ENCODE measurements at places on chromosomes 11 and 22.

- DNase-seq: no peak
Measured at GRCh38 chr11:719214-720016, 13.4 kb downstream of the EPS8L2 start.

DNA sequence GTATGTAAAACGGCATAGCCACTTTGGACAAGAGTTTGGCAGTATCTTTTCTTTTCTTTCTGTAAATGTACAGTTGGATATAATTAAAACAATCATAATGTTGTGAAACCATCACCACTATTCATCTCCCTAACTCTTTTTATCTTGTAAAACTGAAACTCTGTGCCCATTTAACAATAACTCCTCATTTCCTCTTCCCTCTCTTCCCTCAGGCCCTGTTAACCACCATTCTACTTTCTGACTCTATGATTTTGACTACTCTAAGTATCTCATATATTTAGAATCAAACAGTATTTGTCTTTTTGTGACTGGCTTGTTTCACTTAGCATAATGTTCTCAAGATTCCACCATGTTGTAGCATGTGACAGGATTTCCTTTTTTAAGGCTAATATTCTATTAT is 10.2 kb downstream of the SCUBE2 start:
- no peak for DNase-seq

DNA sequence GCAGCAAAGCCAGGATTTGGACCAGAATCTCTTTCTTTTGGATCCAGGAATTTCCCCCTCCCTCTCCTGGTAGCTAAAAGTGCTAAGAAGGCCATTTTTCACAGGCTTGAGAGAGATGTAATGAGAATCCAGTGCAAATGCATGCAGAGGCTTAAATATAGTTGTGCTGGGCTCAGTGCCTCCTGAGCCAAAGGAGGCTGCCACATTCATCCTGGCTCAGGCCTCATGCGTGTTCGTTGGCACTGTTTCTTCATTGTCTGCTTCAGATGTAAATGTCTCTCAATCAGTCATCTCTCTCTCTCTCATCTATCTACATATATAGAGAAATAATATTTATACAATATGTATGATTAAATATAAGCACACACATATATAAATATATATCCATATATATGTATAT is 83.6 kb downstream of the INSC start:
- DNase-seq: no peak

DNA sequence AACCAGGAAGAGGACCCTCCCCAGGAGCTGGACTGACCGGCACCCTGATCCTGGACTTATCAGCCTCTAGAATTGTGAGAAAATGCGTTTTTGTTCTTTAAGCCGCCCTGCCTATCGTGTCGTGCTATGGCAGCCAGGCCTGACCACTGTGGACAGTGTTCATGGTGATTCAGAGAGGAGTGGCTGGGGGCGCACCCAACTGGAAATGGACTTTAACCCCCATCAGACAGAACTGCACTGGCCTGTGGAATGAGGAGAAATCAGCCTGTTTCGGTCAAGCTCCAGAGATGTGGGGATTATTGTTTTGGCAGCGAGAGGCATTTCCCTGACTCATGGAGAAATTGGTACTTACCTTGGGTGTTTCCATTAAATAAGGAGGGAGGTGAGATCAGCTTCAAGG is 1437.8 kb downstream of the BRD1 start:
- DNase-seq: no peak

- peak; percentile 73 for DNase-seq
Measured at GRCh38 chr11:20127671-20128527, 32.4 kb downstream of the DBX1 start.

- no peak for DNase-seq
Measured at GRCh38 chr11:134498326-134499139, 86.5 kb upstream of the B3GAT1 start.

GRCh38 chr22:46867106-46867505 is 104.7 kb downstream of the TBC1D22A start:
- DNase-seq: no peak

GRCh38 chr11:119056421-119056999 is 495 bp downstream of the HYOU1 start:
- no peak for DNase-seq

GRCh38 chr11:108927791-108928545 is 263.1 kb downstream of the DDX10 start:
- no peak for DNase-seq

DNA sequence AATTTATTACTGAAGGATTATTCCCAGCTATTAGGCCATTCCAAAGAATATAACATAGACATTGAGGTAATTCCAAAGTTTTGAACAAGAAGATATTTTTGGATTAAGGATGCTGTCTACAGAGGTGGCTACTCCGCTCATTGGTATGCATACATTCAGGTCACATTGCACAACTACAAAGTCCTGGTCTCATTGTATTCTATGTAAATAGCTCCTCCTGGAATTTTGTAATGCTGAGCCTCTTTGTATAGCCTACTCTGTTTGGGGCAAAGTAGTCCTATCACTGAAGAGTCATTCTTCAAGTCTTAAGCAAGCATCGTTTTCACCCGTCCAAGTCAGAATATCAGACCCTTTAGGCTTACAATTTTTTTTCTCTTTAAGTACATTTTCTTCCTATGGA is 142.4 kb downstream of the KIF18A start:
- no peak for DNase-seq

DNA sequence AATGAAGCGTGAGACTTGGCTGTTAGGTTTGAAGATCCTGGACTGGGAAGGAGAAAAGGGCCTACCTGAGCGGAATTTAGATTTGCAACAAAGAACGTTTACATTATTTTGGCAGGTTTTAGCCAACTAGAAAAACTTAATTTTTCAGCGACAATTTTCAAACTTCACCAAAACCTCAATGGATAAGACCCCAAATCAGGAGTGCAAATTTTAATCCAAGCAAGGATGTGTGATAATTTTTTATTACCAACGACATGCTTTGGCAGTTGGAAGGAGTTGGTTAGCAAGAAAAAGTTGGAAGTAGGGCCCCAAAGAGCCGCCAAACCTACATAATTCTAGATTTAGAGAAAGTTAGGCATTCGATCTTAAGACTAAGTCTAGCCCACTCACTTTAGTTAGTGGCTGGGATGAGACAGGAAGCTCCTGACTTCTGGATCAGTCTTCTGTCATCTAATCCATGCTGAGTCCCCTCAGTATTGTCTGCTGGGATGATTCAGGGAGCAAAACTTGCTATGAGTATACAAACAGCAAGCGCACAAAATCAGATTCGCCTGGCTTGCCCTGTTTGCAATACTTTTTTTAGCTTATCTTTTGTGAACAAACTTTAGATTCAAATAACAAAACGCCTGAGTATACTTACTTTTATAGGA is 787 bp upstream of the RDX start:
- DNase-seq: peak; percentile 30

- peak; percentile 32 for DNase-seq
Measured at GRCh38 chr22:49827271-49827852, 311 bp downstream of the BRD1 start.

DNA sequence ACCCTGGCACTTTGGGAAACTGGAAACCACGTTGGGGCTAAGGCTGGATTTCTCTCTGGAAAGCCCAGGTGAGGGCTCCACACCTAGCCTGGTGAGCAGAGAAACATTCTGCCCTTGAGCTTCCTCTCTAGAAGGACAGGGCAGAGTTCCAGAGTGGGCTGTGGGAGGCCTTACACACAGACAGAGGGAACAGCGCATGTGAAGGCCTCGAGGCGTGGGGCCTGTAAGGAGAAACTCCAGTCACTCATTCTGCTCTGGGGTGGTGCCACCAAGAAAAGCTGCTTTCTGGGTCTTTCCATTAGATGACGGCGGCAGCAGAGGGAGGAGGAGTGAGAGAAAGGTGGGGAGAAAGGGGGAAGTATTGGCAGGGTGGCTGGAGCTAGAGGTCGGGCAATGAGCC is 183.1 kb downstream of the CHST1 start:
- DNase-seq: no peak

GRCh38 chr11:60263402-60263801 is 17.1 kb upstream of the MS4A4A start:
- no peak for DNase-seq

DNA sequence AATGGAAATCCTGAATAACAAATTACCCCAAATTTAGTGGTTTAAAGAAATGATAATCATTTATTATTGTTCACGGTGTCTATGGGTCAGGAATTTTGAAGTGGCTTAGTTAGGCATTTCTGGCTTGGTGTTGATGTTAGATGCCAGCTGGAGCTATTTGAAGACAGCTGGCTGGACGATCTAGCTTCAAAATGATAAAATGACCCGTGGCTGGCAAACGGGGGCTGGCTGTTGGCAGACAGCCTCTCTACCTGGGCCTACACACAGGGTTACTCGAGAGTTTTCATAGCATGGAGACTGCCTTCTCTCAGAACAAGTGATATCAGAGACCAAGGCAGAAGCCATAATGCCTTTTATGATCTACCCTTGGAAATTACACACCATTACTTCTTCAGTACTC is 285.2 kb downstream of the METTL15 start:
- DNase-seq: no peak

- DNase-seq: no peak
Measured at GRCh38 chr11:2799881-2800654, 85.5 kb downstream of the CDKN1C start.

DNA sequence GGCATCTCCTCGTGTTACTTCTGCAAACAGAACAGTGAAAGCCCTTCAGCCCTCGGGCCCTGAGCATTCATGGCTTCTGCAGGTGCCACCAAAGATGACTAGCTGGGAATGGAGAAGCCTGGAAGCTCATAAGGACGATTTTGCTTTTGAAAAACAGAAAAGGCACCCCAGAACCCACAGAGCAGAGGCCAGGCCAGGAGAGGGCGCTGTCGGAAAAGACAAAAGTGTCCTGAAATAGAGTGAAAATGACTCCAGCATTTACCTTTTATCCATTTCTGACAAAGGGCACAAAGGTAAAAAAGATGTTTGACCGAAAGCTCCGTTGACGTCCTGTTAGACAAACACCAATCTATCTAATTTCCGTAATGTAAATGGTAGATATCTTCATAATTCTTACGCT is 37.6 kb downstream of the ZNF195 start:
- no peak for DNase-seq

DNA sequence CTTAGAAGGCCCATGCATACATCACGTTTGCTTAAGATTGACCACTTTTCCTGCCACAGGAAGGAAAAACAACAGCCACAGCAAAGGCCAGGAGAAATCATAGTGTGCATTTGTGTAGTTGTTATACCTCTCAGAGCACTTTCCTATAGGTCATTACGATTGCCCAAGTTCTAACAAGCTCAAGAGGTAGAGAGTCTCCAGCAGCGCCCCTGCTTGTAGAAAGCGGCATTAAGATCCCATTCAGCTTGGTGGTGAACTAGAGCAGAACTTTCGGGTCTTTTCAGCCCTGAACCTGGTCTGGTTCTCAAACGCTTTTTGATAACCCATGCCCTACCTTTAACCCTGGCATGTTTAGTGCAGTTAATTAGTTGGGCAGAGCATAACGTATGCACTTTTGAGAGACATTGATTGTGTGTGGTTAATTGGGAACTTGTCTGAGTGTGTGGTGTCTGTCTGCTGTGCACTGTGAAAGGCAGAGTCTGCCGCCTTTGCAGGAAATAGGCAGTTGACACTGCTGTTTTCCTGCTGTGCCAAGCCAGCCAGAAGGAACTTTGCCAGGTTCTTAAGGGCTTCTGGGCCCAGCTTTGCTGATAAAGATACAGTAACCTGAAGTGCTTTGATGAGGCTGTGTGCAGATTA is 109.9 kb upstream of the CLMP start:
- no peak for DNase-seq

DNA sequence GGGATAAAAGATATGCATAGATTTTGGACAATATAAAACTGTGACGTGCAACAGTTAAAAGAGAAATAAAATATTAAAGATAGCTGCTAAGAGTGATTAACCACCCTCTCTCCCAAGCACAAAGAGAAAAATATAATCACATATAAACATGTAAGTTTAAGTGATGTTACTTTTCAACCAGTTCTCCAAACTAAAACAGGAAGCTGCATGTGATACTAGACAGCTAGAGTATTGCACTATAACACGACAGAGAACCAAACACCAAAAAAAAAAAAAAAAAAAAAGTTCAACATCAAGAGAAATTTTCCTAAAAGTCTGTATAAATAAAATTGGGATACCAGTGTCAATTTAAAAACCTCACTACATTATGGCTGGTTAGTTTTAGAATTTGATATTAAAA is 79.1 kb downstream of the PICALM start:
- no peak for DNase-seq

DNA sequence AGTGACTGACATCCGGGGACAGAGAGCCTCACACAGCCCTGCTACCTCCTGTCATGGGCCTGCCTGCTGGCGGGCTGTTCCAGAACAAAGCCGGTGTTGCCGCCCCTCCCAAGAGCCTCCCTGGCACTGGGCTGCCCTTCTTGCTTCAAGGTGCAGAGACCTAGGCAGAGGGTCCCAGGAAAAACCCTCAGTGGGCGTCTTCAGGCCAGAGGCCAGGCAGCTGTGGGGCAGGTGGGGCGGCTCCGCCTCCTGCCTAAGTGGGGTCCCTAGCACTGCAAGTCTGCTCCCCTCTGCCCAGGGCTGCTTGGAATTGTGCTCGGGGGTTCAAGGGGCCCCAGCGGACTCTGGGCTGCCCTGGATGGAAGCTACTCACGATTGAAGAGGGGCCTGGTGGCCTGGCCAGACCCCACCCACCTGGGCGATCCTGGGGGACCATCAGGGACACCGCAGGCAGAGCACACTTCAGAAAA is 20.4 kb upstream of the GNB1L start:
- DNase-seq: no peak

DNA sequence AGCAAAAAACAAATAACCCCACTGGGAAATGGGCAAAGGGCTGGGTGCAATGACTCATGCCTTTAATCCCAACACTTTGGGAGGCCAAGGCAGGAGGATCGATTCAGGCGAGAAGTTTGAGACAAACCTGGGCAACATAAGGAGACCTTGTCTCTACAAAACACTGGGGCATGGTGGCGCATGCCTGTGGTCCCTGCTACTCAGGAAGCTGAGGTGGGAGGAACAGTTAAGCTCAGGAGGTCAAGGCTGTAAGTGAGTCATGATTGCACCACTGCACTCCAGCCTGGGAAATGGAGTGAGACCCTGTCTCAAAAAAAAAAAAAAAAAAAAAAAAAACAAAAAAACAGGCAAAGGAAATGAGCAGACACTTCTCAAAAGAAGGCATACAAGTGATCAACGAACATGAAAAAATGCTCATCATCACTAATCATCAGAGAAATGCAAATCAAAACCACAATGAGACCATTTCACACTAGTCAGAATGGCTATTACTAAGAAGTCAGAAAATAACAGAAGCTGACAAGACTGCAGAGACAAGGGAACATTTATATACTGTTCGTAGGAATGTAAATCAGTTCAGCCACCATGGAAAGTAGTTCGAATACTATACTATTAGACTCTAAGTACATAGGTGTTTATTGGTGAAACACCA is 48.2 kb upstream of the SMCO4 start:
- peak; percentile 25 for DNase-seq
